ENCODE measurements at places on chromosomes 13 and 19.

- no peak for DNase-seq
Observed at GRCh38 chr13:44302940-44303575, 70.6 kb upstream of the SERP2 start.

GRCh38 chr19:39052846-39053245 is 20.5 kb upstream of the FBXO27 start:
- no peak for DNase-seq

DNA sequence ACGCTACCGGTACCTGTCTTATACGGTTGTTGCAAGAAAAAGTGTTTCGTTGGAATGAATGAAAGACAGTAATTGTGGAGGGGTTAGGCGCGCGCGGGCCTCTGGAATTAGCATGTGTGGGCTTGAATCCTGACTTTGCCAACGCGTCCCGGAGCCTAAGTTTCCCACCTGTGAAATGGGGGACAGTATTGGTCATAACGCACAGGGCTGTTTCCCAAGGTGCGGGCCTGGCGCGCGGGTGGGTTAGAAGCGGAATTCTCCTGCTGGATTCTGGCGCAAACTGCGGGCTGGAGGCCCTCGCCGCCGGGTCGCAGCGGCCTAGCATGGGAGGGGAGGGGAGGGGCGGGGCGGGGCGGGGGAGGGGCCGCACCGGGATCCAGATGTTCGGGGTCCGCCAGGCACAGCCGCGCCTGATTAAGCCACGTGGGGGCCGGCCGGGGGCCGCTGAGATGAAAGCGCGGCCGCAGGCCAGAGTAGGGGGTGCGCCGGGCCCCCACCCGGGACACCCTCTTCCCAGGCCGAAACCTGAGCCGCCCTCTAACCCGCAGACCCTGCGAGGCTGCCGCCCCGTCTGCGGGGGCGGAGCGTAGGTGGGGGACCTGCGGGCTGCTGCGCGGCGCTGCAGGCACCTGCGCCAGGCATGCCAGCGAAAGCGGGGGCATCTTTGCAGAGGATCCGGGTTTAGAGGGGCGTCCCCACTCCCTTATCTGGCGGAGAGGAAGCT is 1.2 kb upstream of the TMEM59L start:
- DNase-seq, result no peak

GRCh38 chr19:51138549-51138979 is 3.5 kb upstream of the SIGLEC7 start:
- no peak for DNase-seq

DNA sequence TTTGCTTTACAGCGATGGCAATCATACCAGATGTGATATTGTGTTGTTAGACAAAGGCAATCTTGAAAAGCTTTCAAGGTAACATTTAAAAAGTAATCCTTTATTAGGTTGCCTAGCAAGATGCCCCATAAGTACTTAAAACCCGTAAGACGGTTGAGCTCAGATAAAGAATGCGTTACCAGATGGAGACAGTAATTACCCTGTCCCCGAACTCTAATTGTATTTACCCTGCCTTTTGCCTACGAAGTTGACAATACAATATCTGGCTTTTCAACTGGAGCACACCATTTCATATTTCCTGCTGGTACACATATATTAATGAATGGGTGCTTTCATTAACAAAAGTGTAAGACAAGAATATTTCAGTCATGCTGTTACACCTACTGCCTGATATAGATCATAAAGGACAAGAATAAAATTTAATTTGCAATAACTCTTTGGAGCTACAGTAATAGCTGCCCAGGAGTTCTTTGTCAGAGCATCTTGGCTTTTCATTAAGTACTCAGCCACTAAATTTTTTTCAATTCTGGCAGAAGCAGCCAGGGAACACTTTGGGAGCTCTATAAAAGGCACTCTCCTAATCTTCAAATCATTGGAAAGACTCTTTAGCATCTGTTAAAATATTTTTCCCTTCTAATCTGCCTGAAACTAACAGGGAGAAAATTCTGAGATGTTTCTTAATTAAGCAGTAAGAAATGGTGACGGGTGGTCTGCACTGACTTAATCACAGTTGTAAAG is 63.8 kb downstream of the DCT start:
- DNase-seq, result no peak

GRCh38 chr19:32976223-32976805 is 4.3 kb downstream of the FAAP24 start:
- peak; percentile 84 for DNase-seq

GRCh38 chr19:13092606-13093235 is 9.9 kb downstream of the LYL1 start:
- DNase-seq, result no peak

DNA sequence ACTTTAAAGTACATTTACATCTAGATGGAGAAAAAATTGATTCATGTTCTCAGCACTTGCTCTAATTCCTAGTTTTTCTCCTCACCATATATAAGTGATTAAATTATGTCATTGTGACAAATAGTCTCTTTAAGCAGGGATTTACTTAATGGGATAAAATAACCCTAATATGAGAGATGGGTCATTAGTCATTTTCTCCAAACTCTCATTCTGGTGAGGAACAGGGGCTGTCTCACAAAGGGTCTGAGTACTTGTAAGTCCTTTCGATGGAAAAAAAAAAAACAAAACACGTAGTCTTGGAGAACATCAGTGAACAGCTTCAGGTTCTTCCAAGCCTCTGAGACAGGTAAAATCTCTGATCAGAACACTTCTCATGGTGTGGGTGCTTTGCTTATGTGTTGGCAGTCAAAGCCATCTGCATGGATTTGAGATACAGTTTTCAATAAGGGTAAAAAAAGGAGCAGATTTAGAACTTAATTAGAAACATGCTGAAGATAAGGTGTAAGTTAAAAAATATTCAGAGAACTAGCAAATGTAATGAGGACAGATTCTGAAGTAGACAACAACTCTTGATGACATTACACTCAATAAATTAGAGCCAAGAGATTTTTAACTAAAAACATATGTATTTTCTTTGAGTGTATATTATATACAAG is 1668.9 kb upstream of the MIR17HG start:
- no peak for DNase-seq

DNA sequence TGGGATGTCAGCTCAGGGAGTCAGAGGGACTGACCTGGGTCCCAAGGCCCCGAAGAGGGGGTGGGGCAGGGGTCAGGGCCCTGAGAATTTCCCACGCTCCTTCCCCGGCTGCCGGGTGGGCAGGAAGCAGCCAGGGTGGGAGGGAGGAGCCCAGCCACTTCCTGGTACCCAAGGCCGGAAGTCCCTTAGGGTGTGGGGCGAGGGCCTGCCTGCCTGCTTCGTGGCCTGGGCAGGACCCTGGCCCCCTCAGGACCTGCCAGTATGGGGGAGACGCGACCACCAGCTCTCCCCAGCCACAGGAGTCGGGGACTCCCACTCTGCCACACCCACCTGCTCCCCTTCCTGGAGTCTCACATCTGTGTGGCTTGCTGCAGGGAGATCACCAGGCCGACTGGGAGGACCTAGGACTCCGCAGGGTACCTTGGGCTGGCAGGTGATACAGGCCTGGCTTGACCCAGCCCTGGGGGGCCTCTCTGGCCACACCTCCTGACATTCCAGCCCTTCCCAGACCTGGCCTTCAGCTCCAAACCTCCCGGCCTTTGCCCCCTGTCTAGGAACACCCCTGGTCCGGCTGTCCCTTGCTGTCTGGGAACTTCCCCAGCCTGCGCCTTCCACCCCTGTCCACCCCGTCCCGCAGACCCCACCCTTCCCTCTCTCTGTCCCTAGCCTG is 9.8 kb upstream of the CIRBP start:
- peak; percentile 43 for DNase-seq

GRCh38 chr13:31090961-31091624 is 70.6 kb downstream of the HSPH1 start:
- DNase-seq, result no peak

GRCh38 chr13:64078025-64078424 is 2662.4 kb upstream of the PCDH20 start:
- DNase-seq, result no peak

GRCh38 chr19:12891553-12892021 is 627 bp downstream of the GCDH start:
- DNase-seq, result no peak

GRCh38 chr13:61463024-61463423 is 47.4 kb upstream of the PCDH20 start:
- no peak for DNase-seq

DNA sequence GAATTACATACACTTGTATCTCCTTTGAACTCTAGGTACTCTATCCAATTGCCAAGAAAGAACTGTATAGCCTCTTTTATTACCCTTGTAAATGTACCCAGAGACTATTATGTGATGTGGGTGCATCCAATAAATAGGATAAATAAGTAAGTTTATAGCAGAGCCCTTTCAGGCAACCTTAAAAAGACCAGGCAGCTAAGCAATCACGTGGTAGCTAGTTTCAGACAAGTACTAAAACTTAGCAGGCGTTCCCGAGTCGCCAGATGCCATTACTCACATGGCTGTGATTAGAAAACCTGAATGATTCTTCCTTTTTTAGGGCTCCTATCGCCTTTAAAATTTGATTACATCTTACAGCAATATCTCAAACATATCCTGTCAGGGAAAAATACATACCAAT is 1303.0 kb downstream of the EFNB2 start:
- no peak for DNase-seq
